Calu3 (cell line): ENCODE measurements at places on chromosomes 1 and 21. TPM values are rescaled to one million over a fixed set of nuclear protein-coding genes. Genes with fewer than 3 reads are reported as not detected.

- no peak for DNase-seq
Observed at GRCh38 chr1:183323849-183324683, 94.1 kb downstream of the NMNAT2 start.

GRCh38 chr1:83670909-83671565 is 327.9 kb downstream of the TTLL7 start:
- no peak for DNase-seq

Gene TEKT2
- 0.31 TPM in 1 of 2 replicates, not detected in the other for total RNA-seq

Gene PRELP
- total RNA-seq, result not detected in 2 replicates

Gene GPR153
- 3.7 and 4.7 TPM in 2 replicates for total RNA-seq
